GM20000 (cell line): ENCODE measurements at places on chromosomes 12 and 14.

DNA sequence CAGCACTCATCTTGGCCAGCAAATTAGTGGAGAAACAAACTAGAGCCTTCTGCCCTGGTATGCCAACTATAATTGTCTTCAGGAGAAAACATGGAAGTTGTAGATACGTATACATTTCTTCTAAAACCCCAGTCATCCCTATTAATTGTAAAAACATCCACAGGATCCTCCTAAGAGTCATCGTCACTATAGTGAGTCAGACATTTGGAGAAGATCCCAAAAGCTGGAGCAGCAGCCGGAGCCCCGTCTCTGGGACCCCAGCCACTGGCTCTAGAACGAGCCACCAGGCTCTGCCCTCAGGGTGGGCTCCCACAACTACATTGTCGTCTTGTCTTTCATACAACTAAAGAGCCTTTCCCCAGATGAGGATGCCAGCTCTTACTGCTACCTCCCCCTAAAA lies 15.5 kb downstream of the PRKAB1 start:
- no peak for DNase-seq

DNA sequence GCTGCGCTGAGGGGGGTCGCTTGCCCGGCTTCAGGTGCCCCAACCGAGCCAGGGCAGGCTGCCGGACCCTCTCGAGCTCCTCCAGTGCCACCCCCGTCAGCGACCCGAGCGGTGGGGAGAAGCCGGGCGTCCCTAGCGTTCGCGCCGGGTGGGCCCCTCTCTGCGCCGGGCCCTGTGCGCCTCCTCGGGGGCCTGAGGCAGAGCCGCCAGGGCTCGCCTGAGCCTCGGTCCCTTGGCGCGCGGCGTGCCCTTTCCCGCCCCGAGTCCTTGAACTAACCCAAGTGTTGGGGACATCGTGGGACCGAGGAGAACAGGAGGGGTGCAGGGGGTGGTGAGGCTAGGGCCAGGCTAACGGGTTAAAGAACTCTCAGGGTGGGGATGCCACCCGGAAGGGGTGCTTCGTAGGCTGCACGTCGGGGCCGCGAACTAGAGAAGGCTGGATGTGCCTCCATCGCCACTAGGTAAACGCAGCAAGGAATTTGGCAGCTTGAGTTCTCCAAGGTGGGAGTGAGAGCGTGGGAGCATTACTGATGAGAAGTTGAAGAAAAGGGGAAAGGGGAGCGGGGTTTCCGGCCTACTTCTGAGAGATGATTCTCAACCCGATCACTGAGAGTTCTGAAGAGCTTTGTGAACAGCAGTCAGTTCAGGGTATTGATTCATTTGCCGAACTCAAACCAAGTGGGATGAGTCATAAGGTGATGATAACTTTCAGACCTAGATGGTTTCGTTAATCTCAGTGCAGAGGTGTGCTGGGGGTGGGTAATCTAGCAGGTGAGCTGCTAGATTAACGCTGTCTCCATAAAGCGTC lies 618 bp downstream of the RNF34 start:
- DNase-seq, result peak; percentile 58

GRCh38 chr12:124037331-124037730 lies 64.3 kb downstream of the ZNF664 start:
- no peak for DNase-seq

DNA sequence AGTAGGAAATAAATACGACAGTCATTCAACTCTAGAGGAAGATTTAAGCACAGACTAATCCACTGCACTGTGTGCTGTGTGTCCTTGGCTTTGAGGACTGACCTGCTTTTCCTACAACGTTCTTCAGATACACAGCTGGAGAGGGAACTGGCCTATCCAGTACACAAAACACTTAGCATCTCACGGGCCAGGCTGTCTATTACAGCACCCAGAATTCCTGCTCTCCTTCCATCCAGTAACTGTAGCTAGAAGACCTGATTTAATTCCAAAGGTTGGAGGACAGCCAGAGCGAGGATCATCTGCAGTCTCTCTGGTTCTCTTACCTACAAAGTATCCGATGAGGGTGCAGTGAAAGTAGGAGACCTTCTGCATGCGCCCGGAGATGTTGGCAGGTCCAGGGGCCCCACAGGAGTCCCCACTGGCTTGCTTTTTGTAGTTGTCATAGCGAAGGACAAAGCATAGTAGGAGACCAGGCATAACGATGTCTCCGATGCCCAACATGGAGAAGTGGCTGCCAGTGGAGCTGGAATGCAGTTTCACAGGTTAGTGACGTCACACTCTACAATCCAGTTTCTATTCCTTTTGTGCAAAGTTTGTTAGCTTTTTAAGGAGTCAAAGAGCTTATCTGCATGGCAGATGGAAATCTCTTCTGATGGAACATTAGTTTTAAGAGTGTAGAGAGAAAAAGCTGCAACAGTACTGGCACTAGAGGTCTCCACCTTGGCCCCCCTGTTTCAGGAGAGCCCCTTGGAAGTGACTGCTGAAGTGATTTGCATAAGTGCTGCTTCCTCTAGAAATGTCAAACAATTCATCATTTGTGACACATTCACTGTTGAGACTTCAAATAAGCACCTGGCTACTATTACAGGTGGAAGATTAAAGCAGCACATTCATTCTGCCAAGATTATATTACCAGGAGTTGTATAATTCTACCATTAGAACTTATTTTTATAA lies 41.7 kb downstream of the ACADS start:
- DNase-seq, result no peak

GRCh38 chr14:36254020-36254624 lies 66.3 kb downstream of the MBIP start:
- no peak for DNase-seq

GRCh38 chr12:127178052-127178451 lies 1088.9 kb upstream of the TMEM132C start:
- DNase-seq, result no peak

DNA sequence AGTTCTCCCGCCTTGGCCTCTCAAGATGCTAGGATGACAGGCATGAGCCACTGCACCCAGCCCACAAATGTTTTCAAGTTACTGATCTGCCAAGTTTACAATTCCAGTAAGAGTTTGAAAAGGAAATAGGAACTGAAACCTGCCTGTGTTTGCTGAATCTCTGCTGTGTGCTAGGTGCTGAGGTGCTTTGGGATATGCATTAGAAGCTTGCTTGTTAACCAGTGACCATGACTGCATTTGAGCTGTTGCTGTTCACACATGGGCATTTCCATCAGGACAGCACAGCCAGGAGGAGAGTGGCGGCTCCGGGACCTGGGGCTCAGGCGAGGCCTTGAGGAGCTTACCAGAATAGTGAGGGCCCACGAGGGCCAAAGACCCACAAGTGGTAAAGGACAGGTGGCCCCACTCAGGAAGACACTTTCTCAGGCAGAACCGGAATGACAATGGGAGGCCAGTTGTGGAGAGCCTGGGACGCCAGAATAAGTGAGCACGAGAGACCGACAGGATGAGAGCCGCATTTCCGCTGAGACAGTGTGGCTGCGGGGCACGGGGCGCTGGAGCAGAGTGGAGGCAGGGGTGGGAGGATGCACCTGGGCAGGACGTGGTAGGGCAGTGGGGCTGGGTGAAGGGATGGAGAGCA lies 54.5 kb upstream of the MMP17 start:
- DNase-seq, result peak; percentile 79

GRCh38 chr12:42507081-42507480 lies 82.5 kb downstream of the PRICKLE1 start:
- no peak for DNase-seq

DNA sequence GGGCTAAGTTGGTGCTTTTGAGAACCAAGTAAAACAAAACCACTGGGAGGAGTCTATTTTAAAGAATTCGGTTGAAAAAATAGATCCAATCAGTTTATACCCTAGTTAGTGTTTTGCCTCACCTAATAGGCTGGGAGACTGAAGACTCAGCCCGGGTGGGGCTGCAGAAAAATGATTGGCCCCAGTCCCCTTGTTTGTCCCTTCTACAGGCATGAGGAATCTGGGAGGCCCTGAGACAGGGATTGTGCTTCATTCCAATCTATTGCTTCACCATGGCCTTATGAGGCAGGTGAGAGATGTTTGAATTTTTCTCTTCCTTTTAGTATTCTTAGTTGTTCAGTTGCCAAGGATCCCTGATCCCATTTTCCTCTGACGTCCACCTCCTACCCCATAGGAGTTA lies 1.8 kb upstream of the RAB5B start:
- DNase-seq, result no peak

DNA sequence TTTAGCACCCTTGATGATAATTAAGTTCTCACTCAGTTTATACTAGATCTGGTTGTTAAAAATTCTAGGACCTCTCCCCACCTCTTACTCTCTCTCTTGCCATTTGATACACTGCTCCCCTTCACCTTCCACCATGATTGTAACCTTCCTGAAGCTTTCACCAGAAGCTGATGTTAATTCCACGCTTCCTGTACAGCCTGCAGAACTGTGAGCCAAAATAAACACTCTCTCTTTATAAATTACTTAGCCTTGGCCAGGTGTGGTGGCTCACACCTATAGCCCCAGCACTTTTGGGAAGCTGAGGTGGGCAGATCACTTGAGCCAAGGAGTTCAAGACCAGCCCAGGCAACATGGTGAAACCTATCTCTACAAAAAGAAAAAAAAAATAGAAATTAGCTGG lies 11.1 kb upstream of the HECTD4 start:
- DNase-seq, result no peak

- DNase-seq, result peak; percentile 64
These were observed 63.2 kb downstream of the ERGIC2 start for GRCh38 chr12:29317556-29318363.

- DNase-seq, result peak; percentile 79
These were observed 7.3 kb downstream of the BCL7A start for GRCh38 chr12:122028905-122029560.

GRCh38 chr12:71607494-71608330 lies 55.9 kb downstream of the ZFC3H1 start:
- no peak for DNase-seq

DNA sequence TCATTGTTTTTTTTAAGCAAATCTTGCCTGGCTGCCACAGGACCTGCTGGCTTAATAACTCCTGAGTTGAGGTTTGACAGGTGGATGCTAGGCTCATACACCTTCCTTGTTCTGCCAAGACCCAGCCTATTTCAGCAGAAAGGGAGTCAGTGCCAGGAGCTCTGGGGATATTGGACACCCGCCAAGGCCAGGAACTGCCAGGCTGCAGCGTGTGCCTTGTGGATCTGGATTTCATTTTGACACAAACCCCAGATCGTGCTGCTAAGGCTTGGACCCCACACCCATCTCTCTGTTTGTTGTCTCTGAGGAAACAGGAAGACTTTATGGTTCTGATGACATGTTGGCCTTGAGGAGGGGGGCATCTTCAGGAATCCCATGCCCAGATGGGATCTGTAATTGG lies 44.4 kb upstream of the PRIMA1 start:
- DNase-seq, result no peak

DNA sequence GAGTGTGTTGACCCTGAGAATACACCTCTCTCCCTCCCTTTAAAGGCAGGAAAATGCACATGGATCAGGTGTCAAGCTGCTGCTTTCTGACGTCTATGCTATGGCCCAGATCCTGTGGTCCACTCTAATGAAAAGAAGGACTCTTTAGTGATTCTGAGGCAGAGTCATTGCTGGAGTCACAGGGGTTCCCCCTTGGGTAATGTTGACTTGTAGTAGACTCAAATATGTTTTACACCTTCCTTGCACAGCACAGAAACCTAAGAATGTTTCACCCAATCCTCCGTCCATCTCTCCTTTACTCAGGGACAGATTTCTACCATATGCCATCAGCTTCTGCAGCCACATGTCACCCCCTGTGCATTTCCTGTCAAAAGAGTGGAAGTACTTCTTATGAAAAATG lies 525.4 kb downstream of the TMEM121 start:
- peak; percentile 8 for DNase-seq

GRCh38 chr14:68680541-68681051 lies 112.3 kb downstream of the ZFP36L1 start:
- DNase-seq, result no peak

DNA sequence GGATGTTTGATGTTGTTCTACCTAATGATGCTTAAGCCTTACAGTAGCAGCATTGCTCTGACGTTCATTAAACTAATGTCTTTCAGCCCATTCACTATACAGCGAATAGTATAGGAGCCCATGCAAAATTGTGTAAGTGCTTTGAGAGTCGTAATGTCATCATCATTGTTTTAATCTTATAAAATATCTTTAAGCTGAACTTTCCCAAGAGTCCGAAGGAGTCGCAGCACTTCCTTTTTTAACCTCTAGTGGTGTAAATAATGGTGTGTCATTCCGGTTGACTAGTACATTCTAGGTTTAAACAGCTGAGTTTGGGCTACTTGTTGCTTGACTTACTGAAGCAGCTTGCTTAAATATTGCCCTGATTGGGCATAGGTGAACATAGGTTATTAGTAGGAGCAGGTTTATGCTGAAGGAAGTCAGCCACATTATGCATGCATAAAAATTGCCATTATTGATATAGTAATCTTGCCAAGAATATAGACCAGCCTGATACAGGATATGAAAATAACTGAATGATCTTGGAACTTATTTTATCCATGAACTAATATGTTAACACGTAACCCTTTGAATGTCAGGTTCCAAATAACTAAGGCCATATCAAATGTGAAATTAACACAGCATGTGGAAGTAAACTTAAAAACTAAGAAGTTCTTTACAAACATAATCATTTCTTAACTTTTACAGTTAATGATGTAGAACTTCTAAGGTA lies 2.6 kb downstream of the WNK1 start:
- peak; percentile 61 for DNase-seq

- no peak for DNase-seq
These were observed 254.4 kb downstream of the FOXN3 start for GRCh38 chr14:89162586-89162985.

- DNase-seq, result no peak
These were observed 58.3 kb downstream of the CAND1 start for GRCh38 chr12:67327466-67327865.

GRCh38 chr14:92005019-92005418 lies 34.8 kb downstream of the TRIP11 start:
- DNase-seq, result no peak

GRCh38 chr12:2902272-2902880 lies 11.7 kb downstream of the TULP3 start:
- DNase-seq, result no peak

DNA sequence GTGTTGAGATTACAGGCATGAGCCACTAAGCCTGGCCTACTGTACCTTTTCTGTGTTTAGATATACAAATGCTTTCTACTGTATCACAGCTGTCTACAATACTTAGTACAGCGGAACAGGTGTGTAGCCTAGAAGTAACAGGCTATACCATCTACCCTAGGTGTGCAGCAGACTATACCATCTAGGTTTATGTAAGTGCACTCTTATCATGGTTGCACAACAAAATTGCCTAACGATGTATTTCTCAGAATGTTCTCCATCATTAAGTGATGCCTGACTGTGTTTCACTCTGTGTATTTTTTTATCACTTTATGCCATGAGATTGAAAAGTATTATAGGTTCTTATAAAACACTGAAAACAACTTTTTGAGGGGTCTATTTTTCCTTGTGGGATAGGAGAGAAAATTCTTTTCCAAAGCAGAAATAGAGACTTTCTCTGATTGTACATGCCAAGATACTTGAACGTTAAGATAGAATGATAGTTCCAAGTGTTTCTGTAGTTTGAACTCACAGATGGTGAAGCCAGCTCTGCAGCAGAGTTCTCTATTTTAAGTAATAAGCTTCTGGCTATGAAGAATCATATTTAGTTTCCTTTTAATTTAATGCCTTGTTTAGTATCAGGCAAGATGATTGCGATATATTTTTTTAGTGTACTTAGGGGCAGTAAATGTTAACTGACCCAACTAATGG lies 17.0 kb downstream of the TMPRSS12 start:
- DNase-seq, result no peak
